ENCODE measurements at places on chromosomes 16 and 17.

DNA sequence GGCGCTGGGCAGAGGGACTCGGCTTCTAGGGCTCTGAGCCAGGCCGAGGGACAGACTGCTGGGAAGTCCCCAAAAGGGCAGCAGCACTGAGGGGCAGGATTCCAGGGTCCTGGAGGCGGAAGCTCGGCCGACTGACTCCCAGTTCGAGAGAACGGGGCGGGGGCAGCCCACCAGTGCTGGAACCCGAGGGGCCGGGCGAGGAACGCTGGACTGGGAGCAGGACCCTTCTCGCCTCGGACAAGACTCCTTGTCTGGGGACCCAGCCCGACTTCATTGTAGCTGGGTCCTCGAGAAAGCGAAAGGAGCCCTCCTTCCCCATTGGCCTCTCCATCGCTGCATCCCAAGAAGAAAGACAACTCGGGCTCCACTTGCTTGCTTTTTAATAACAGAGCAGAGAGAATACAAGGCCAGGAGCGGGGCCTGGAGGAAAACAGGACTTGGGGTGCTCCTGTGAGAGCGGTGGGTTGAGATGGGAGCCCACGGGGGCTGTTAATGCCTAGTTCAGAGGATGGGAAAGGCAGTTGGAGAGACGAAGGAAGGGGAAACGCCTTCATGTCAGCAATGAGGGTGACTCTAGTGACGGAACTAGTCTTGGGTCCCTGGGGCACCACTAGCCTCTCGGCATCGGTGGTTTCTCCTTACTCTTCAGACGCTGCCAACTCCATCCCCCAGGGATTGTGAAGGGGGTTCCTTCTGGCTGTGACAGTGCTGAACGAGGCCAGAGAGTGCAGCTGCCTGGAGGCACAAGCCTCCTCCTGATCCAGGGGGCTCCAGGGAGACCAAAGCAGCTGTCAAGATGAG, 492 bp upstream of the CAMTA2 start:
- no peak for DNase-seq

GRCh38 chr17:45040459-45040858, 11.0 kb downstream of the DCAKD start:
- peak; percentile 93 for DNase-seq

GRCh38 chr16:89014403-89015230, 37.6 kb upstream of the CBFA2T3 start:
- no peak for DNase-seq

DNA sequence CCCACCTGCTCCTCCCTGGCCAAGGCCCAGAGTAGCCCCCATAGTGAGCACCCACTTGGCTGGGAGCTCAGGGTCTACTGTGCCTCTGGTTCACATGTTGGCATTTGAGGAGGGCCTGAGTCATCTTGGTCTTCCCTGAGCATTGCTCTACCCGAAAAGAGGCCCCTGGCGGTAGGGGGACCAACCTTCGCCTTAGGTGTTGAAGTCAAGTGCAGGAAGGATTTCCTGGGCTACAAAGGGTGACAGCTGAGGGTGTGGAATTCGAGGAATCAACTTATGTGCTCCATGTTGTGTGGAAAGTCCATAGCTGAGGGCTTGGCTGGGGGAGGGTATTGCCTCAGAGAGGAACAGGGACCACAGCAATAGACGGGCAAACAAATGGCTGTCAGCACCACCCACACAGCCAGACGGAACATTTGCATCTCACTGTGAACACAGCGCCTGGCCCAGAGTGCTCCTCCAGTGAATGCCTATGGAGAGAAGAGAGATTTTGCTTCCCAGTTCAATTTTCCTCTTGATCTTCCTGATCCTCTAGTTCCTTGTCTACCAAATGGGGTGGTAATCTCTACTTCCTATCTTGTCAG, 35.6 kb upstream of the NGFR start:
- peak; percentile 70 for DNase-seq

- DNase-seq: no peak
Measured at GRCh38 chr16:22191532-22192260, 14.4 kb upstream of the EEF2K start.

DNA sequence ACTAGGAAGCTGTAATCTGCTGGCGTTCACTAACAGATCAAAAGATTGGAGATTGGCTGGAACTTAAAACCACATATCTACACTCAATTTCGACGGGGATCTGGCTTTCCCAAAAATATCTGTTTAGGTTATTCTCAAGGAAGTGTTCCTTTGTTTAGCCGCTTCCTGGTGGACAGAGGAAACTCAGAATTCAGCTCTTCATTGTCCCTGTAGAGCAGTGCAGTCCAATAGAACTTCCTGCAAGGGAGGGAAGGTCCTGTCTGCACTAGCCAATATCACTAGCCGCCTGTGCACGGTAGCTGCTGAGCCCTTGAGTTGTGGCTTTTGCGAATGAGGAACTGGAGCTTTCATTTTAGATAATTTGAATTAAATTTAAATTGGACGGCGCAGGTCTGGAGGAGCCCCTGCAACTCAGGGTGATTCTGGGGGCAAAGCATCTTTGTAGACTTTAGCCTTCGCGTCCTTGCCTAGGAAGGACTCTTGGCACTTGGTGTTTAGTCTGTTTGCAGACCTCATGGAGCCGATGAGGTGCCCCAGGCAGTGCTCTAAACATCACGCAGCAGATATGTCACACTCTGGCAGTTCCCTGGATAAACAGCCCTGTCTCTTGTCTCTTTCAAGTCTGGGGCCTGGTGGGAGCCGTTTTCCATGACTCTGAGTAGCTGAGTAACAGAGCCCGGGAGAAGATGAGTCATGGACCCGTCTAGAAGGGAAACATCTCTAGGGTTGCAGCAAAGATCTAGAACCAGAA, 122.2 kb downstream of the CCDC182 start:
- no peak for DNase-seq

GRCh38 chr17:4641297-4642195, at the start of gene ALOX15:
ALOX15 (minus strand) TSS chr17:4641678; CDS start chr17:4641651, 27 bp downstream.
- peak; percentile 79 for DNase-seq

DNA sequence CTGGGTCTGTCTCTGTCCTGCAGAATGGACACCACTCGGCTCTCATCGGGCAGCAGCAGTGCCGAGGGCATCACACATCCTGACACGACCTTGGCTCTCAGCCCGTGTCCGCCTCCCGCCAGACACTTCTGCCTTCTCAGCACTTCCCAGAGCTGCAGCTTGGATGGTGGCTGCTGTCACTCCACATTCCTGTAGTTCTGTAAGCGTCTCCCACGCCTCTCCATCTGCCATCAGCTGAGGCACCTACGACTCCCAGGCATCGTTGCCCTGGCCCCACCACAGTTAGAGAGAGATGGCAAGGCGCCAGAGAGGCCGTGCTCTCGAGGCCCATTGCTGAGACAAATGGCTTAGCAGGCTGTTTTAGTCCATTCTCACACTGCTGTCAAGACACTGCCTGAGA, 195.9 kb upstream of the CHMP6 start:
- no peak for DNase-seq

DNA sequence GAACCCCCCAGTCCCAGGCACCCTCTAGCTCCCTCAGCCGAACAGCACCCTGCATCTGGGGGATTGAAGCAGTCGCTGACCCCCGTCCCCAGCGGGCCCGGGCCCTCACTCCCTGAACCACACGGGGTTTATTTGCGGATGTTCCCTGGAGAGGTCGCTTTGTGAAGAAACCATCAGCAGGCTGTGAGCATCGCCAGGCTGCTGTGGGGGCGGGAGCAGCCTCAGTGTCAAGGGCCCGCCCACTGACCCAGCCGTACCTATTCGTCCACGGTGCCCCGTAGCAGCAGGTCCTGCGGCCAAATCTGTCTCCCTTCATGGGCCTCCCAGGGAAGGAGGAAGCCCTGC, 6.4 kb upstream of the RAB40C start:
- peak; percentile 96 for DNase-seq

DNA sequence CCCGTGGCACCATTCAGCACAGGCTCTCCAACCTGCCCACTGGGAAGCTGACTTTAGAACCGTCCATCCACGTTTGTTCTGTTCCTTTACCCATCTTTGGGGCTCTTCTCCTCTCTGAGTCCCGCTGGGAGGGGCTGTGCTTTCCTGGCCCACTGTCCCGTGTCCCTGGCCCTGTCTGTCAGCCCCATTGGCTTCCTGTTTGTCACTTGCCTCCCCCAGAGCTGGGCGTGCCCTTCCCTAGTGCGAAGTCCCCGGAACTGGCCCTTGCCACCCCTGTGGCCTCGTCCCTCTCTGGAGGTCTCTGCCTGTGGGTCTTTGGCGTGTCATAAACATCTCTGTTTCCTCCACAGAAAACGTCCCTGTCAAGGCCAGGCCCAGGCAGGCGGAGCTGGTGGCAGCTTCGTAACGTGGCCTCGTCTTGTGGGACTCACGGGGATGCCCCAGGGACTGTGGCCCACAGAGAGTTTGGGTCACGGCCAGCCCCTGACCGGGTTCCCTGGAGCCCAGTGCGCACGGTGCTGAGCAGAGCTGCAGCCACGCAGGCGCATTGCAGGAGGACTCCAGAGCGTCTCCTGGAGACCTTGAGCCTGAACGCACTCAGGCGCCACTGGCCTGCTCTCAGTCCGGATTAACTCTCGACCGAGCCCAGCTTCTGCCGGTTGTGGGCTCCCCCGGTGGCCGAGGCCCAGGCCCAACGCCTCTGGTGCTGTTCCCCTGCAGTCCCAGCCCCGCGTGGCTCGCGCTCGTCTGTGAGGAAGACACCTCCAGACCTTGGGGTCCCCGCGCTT, 7.3 kb downstream of the CHMP6 start:
- peak; percentile 47 for DNase-seq

DNA sequence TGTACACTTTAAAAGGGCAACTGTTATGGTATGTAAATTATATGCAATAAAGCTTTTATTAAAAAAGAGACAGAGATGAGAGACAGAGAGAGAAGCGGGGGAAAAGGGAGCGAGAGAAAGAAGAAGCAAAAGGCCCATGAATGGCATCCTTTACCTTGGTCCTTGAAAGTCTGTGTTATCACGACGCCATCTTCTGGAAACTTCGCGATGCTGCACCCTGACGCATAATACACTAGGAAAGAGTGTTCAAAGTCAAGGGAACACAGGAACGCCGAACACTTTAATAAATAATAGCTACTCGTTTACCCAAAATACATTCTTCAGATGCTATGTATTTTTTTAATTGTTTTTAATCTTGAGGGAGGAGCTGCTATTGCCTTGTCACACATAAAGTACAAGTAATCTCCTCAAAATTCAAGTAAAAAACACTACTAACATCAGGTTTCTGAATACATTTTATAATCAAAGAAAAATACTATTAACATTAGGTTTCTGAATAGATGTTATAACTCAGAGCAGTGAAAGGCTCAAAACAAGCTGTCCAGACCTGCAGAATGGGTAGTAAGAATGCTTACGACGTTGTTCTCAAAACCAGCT, 23.0 kb upstream of the SLC38A8 start:
- peak; percentile 74 for DNase-seq

- DNase-seq: no peak
Measured at GRCh38 chr17:33116021-33116551, 124.4 kb downstream of the SPACA3 start.

DNA sequence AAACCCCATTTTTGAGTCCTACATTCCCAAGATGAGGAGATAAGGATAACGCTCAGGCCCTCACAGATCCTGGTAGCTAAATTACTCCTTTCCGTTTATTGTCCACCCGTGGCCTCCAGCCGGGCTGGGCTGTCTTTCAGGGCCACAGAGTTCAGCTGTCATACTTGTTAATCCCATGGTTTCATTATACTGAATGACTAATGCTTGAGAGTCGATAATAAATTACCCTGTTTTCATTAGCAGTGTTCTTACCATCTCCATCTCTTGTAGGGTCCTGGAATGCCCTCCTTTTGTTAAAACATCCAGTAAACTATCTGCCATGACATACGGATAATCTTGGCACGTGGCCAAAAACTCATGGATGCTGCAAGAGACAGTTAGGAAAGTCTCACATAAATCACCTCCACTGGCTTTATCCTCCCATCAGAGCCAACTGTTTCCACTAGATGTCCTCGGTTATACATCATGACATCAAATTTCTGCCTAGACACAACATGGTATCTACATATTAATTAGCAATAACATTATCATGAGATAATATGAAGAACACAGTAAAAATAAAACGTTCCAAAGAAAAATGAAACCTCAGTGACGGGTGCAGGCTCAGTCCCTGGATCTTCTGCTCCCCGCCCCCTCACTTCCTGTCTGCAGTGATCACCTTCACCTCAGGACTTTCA, 45.3 kb downstream of the BRD7 start:
- DNase-seq: no peak
